ENCODE measurements at places on chromosomes 6 and 20. TPM values are rescaled to one million over a fixed set of nuclear protein-coding genes. Genes with fewer than 3 reads are reported as not detected.

Gene ZNF512B
- total RNA-seq, result 6.9 TPM

Gene PI3
- not detected for total RNA-seq

Gene GLP1R
- not detected for total RNA-seq

Gene TBP
- total RNA-seq, result 11.0 TPM

Gene SKIC2
- total RNA-seq, result 48.6 TPM

Gene RIMS4
- total RNA-seq, result 0.59 TPM

Gene GNMT
- not detected for total RNA-seq

Gene IL17A
- not detected for total RNA-seq

Gene TMEM217
- total RNA-seq, result 2.4 TPM

Gene TFAP2A
- total RNA-seq, result 0.23 TPM

Gene PTGIS
- 209 TPM for total RNA-seq

Gene CNBD2
- total RNA-seq, result 1.1 TPM

Measured in smooth muscle cell of the coronary artery (primary cell).